ENCODE measurements at places on chromosomes 11 and 22.

DNA sequence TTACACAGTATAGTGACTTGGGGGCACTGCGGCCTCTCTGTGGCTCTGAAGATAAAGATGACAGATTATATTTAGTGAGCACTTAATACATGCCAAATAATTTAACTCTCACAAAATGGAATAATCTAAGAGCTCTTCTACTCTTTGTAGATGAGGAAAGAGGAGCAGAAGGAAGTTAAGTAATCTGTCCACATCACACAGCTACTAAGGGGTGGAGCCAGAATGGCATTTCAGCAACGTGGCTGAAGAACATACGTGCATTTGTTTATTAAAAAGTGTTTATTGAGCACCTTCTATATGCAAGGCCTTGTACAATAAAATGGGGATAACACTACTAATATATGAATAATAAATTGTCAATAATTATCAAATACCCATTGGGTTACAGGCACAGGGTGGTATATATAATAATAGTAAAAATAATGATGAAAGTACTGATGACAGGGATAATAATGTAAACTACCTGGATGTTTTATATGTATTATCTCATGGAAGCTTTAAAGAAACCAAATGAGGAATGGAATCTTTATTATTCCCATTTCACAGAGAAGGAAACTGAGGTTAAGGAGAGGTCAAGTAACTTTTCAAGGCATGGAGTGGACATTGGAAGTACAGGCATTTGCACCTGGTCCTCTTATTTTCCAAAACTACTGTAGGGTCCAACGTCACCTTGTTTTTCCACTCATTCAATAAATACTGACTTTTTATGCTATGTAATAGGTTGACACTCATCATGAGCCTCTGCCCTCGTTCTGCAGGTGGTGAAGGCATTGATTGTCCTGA, 38.0 kb upstream of the IL17RA start:
- DNase-seq: no peak

DNA sequence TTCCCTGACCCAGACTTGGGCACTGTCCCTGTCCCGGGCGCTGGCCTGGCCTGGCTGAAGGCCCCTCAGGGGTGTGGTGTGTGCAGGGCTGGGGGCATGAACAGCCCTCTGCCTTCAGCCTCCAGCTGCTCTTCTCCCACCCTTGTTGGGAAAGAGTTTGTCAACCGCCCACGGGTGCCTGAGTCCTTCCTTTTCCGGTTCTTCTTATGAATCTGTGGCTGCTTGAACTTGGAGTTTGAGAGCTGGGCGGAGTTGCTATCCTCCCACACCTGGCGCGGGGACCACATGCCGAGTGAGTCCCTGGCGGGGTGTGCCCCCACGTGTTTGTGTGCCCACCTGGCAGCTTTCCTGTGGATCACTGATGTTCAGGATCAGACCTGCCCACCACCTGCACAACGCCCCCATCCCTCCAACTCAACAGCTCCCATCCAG, 13.4 kb downstream of the NFAM1 start:
- no peak for DNase-seq

DNA sequence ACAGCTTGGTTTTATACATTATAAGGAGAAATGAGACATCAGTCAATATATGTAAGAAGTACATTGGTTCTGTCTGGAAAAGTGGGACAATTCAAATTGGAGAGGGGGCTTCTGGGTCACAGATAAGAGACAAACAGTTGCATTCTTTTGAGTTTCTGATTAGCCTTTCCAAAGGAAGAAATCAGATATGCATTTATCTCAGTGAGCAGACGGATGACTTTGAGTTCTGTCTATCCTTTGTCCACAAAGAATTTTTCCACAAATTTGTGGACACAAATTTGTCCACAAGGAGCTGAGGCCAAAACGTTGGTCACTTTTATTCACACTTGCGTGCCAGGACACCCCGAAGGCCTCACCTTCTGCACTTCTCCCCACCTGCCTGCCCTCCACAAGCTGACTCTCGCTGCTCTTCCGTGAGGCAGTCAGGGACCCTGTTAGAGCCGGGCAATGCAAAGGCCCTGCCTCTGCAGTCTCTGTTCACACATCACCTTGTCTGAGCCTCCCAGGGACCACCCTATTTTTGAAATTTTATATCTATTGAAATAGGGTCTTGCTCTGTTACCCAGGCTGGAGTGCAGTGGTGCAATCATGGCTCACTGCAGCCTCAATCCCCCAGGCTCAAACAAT, 20.5 kb downstream of the IL17REL start:
- DNase-seq: no peak

GRCh38 chr22:48258064-48258701, 1495.7 kb downstream of the TBC1D22A start:
- DNase-seq: no peak

DNA sequence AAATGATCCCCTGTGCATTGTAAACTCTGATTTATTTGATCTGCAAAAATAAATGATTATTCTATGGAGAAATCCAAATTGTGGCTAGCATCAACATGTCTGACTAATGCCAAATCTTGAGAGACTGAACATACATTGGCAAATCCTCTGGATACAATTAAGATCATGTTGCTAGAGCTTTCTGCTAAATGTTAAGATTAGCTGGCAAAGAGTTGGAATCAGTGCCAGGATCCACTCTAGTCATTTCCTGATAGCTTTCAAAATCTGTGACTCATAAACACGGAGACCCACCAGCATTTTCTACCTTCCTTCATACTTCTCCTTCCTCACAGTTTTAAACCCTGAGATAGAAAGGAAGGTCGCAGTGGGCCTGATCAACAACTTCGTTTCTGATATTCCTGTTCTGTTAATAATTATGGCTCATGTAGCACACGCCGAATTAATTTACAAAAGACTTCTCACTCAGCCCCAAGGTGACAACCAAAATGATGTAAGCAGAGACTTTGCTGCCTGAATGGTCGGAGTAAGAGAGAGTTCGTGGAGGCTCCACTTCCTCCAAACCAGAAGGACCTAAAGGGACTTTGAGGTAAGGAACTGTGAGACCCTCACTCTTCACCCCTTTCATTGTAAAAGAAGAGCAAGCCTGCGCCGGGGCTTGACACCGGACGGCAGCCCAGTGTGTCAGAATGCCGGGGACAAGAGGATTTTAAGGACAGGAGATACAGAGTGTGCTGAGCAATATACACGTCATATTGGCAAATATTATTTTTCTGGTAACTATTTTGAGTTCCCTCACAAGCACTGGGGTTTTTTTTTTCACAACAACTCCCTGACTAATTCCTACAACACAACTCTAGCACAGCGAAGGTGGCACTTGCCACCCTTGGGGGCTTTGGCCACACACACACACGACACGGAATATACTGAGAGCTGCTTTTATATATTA, 42.0 kb downstream of the SERPINH1 start:
- no peak for DNase-seq

DNA sequence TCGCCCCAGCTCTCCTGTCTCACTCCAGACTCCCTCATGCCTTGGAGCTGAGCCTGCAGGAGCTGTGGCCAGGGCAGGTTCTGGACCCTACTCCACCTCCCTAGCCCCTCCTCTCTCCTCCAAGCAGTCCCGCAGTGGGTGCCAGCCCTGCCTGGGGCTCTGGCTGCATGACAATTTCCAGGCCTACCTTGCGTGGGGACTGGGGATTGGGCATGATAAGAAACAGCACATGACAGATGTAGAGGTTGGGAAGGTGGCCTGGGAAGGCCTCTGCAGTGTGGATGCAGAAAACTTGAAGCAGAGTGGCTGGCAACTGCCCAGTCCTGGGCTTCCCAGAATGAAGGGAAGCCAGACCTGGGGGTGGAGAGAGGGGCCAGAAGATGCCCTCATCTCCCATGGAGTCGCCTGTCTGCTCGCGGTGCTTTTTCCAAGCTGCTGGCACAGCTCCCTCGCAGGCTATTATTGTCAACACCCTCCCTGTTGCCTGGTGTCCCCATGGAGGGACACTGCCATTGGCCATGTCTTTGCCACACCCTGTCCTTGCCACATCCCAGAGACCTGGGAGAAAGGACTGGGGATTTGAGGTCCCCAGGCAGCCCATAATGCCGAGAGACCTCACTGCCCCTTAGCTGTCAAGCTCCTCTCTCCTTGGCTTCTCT, 48.9 kb upstream of the CDON start:
- no peak for DNase-seq

- no peak for DNase-seq
These were observed 132.2 kb upstream of the CTSC start for GRCh38 chr11:88469561-88470225.

DNA sequence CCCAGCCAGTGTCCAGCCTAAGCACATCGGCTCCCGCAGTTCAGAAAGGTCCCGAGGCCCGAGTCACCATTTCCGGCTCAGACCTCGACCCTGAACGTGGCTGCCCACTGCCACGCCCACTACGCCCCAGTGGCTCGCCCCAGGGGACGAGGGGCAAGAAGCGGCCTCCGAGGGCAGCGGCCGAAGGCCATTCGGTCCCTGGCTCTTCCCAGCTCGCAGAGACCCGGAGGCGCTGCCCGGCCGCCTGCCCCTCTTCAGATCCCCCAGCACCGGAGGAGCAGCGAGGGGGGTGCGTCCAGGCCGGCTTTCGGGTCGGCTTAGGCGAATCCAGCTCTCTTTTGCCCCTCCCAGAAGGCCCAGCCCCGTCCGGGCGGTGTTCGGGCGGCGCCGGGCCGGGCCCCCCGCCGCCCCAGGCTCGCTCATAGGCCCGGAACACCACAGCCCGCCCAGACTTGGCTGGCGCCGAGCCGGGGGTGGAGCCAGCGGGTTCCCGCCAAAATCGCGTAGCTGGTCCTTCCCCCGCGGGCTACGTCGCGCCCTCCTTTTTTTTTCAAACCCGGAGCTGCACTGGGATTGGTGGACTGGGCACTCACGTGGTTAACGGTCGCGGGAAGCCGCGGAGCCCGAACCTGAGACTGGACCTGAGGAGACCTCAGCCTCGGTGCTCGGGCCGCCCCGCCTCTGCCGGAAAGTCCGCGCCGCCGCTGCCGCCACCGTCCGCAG, at the start of gene WEE1:
Gene WEE1 (plus strand): TSS at position 619 of the 723 bp plus-strand sequence. CDS start 264 bp downstream, outside the sequence.
- peak; percentile 86 for DNase-seq

- no peak for DNase-seq
These were observed 118.3 kb downstream of the SEZ6L start for GRCh38 chr22:26287382-26288225.

GRCh38 chr22:43423046-43423445, 11.2 kb downstream of the MPPED1 start:
- no peak for DNase-seq

All from stimulated activated CD4-positive, alpha-beta T cell treated with anti-CD3 and anti-CD28 coated beads, Interleukin-1b, Interleukin-23, amount 100 ng/mL, for 1 hour (primary cell).